ENCODE measurements at places on chromosomes 5 and 9. TPM values are rescaled to one million over a fixed set of nuclear protein-coding genes. Genes with fewer than 3 reads are reported as not detected.

PAEP gene
- not detected for total RNA-seq

TMEM141 gene
- 78.5 TPM for total RNA-seq

LCN2 gene
- not detected for total RNA-seq

HTR4 gene
- not detected for total RNA-seq

CCT5 gene
- total RNA-seq = 757 TPM

OBP2B gene
- not detected for total RNA-seq

CCDC183 gene
- 1.1 TPM for total RNA-seq

TAS2R1 gene
- not detected for total RNA-seq

CD74 gene
- total RNA-seq = 0.36 TPM

GALNT12 gene
- 0.66 TPM for total RNA-seq

NEUROG1 gene
- total RNA-seq = not detected

SLC31A2 gene
- total RNA-seq = 5.0 TPM

FGD3 gene
- not detected for total RNA-seq

MARCOL gene
- total RNA-seq = not detected

MRNIP gene
- total RNA-seq = 17.2 TPM

LCN15 gene
- total RNA-seq = not detected

LRRC19 gene
- total RNA-seq = not detected

TSSK1B gene
- 0.09 TPM for total RNA-seq

IL9 gene
- total RNA-seq = not detected

FOXD4L6 gene
- total RNA-seq = not detected

IFNE gene
- total RNA-seq = 0.99 TPM

SLC46A2 gene
- not detected for total RNA-seq

GGTA1 gene
- 0.18 TPM for total RNA-seq

ADAMTSL2 gene
- 0.75 TPM for total RNA-seq

PCDHGA6 gene
- 2.2 TPM for total RNA-seq

FCN2 gene
- not detected for total RNA-seq

UGT3A1 gene
- total RNA-seq = not detected

HTR1A gene
- not detected for total RNA-seq

BHMT2 gene
- 0.09 TPM for total RNA-seq

MYO10 gene
- total RNA-seq = 70.2 TPM

RALGPS1 gene
- 2.1 TPM for total RNA-seq

CYSRT1 gene
- 0.45 TPM for total RNA-seq

FBP1 gene
- 0.38 TPM for total RNA-seq

SLC6A18 gene
- not detected for total RNA-seq

DIRAS2 gene
- not detected for total RNA-seq

KIF27 gene
- 3.0 TPM for total RNA-seq

PHYHD1 gene
- 0.27 TPM for total RNA-seq

BARHL1 gene
- not detected for total RNA-seq

SLC36A2 gene
- total RNA-seq = not detected

AQP7 gene
- total RNA-seq = 0.09 TPM

ORM2 gene
- not detected for total RNA-seq

CTXN3 gene
- total RNA-seq = not detected

CCL28 gene
- 0.38 TPM for total RNA-seq

TMEM267 gene
- 10.7 TPM for total RNA-seq

CCDC180 gene
- total RNA-seq = 0.56 TPM

BNC2 gene
- 15.3 TPM for total RNA-seq

QRFP gene
- not detected for total RNA-seq

FAXDC2 gene
- total RNA-seq = 3.0 TPM

SNX24 gene
- total RNA-seq = 8.7 TPM

ARHGEF39 gene
- 0.38 TPM for total RNA-seq

SCGB3A2 gene
- total RNA-seq = not detected

CCNI2 gene
- total RNA-seq = not detected

FOXD4L5 gene
- 0.09 TPM for total RNA-seq

SMAD5 gene
- 36.0 TPM for total RNA-seq

ANKRD20A1 gene
- total RNA-seq = 1.7 TPM

PCDHB5 gene
- total RNA-seq = 0.56 TPM

LHX3 gene
- not detected for total RNA-seq

PIP5K1B gene
- total RNA-seq = under 0.01 TPM

GLDC gene
- total RNA-seq = 1.8 TPM
